ENCODE measurements at places on chromosomes 16 and 17. TPM values are rescaled to one million over a fixed set of nuclear protein-coding genes. Genes with fewer than 3 reads are reported as not detected.

Gene TP53TG3B
- total RNA-seq: not detected

Gene ATP2A1
- total RNA-seq: 0.46 TPM

Gene CES3
- total RNA-seq: 3.4 TPM

Gene HOXB6
- 4.9 TPM for total RNA-seq

Gene ITPRIPL2
- total RNA-seq: 68.9 TPM

Gene UMOD
- not detected for total RNA-seq

Gene FOXN1
- total RNA-seq: 0.35 TPM

Gene NAGLU
- 46.9 TPM for total RNA-seq

Gene PRPSAP1
- 60.2 TPM for total RNA-seq

Gene SHISA6
- total RNA-seq: not detected

Gene CSH1
- total RNA-seq: not detected

Gene USP31
- 15.9 TPM for total RNA-seq

Gene ACSM3
- total RNA-seq: 34.3 TPM

Gene SEPTIN1
- 8.6 TPM for total RNA-seq

Gene CYB5B
- total RNA-seq: 88.4 TPM

Gene TMEM88
- 10.7 TPM for total RNA-seq

Gene KRT33B
- not detected for total RNA-seq

All from upper lobe of right lung (tissue), 1 donor.